RCC 7860 (cell line): ENCODE measurements at places on chromosomes 3 and 15.

DNA sequence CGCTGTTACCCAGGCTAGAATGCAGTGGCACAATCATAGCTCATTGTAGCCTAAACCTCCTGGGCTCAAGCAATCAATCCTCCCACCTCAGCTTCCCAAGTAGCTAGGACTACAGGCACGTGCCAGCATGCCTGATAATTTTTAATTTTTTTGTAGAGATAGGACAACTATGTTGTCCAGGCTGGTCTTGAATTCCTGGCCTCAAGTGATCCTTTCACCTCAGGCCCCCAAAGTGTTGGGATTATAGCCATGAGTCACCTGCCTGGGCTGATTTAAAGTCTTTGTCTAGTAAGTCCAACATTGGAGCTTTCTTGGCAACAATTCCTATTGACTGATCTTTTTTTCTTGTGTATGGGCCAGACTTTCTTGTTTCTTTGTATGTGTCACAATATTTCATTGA, 28.1 kb downstream of the SPINK8 start:
- DNase-seq: no peak

GRCh38 chr3:22606461-22606860, 596.7 kb upstream of the UBE2E2 start:
- DNase-seq: no peak

GRCh38 chr3:52361454-52361853, 45.3 kb downstream of the DNAH1 start:
- no peak for DNase-seq

GRCh38 chr15:63198371-63199250, 9.2 kb downstream of the RAB8B start:
- no peak for DNase-seq

- DNase-seq: no peak
Observed at GRCh38 chr3:141431411-141432378, 55.1 kb upstream of the RASA2 start.

- peak; percentile 99 for DNase-seq
Observed at GRCh38 chr15:67134067-67134838, 68.9 kb downstream of the SMAD3 start.

- peak; percentile 16 for DNase-seq
Observed at GRCh38 chr3:43214616-43215015, 71.7 kb upstream of the SNRK start.

- DNase-seq: no peak
Observed at GRCh38 chr3:160856450-160856849, 100.4 kb downstream of the PPM1L start.

DNA sequence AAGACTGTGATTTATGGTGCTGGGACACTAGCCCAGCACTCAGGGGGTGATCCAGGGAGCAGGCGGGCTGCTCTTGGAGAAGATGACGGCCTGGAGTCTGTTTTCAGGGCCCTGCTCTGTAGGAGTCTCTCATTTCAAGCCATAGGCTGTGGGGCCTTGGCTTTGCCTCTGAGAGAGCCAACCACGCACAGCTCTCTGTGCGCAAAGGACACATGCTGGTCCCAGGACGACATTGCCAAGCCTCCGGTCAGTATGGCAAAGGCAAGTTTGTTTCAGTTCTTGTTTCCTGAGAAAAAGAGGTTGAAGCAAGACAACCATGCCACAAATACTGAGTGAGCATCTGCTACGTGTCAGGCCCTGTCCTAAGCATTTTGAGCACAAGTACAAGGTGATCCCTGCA, 197.1 kb downstream of the EPHB1 start:
- DNase-seq: no peak

DNA sequence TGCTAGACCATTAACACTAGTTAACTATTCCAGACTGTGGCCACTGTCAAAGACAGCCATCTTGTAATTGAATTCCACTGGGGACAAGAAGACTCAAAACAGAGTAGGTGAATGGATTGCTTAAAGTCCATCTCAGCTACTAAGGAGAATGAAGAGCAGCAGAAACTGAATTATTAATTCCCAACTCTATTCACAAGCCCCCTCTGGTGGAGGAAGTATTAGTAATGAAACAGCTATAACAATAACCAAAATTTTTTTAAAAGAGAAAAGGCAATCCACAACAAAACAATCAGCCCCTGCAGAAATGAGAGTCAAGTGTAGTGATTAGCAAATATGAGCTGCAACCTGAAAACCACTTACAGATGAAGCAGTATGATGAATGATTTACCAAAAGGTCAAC, 302.8 kb downstream of the FHIT start:
- DNase-seq: no peak

- no peak for DNase-seq
Observed at GRCh38 chr3:115098354-115099073, 48.6 kb downstream of the ZBTB20 start.

GRCh38 chr15:57079446-57079845, 161.0 kb downstream of the TCF12 start:
- DNase-seq: no peak

DNA sequence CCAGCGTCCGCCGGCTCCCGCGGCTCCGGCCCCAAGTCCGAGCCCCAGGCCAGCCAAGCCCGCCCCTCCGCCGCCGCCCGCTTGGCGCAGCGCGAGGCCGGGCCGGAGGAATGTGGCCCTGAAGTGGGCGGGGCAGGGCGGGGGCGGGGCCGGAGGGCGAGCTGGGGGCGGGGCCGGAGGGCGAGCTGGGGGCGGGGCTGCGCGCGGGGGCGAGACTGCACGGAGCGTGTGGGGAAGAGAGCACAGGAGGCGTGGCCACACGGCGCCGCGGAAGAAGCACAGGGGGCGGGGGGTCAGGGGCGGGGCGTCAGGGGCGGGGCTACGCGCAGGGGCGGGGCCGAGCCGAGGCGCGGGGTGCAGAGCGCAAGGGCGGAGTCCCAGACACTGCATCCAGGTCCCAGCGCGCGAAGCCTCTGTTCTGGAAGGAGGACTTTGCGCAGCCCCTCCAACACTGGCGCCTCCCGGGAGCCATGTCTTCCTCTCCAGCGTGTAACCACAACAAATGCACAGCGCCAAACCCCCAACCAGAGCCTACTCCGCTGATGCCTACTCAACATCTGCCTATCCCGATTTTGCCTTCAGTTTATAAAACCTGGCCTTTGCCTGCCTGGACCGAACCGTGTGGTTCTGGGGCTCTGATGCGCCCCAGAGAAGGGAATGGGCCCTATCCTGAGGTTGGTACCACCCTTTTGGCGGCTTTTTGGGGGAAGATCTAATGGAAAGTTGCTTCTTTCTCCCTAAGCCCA, 105.5 kb downstream of the IQSEC1 start:
- DNase-seq: peak; percentile 81

GRCh38 chr3:185024966-185025365, 127.9 kb downstream of the C3orf70 start:
- DNase-seq: no peak

DNA sequence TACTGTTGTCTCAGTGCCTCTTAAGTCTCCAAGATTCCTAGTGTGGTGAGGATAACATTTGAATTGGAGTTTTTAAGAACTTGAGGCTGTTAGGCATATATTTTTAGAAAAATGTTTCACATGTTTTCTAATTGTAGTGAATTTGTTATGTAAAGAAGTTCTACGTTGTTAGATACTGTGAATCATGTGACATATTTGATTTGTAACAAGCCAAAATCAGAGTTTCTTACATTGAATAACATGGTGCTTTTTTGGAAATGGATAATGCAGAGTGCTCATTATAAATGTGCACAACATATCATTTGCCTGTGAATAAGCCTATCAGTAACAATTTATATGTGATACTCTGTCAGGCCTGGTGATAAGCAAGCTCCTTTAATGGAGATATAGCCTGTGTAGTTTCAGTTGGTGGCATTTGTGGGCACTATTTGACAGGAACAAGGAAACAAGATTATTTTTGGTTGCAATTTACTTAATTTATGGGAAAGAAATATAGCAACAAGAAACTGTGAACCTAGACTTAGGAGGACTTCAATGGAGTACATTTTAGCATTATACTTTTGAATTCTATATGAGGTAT, 328.8 kb downstream of the ARPP21 start:
- no peak for DNase-seq

DNA sequence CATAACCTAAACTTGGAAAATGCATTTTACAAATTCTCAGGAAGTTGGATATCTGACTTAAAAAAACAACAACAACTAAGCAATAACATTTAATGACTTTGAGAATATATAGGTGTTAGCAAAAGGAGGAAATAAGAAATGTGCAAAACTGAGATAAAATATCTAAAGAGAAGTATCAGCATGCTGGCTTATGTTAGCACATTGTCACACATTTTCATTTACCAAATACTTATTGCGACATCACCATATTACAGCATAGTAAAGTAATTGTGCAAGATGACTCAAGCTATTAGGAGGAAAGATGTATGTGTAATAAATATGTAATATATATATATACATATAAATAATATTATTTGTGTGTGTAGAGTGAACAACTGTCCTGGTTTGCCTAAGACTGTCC, 9.2 kb downstream of the PTX3 start:
- DNase-seq: no peak
